ENCODE measurements at places on chromosomes 1 and 21.

GRCh38 chr1:164683235-164683634 is 124.3 kb downstream of the PBX1 start:
- no peak for DNase-seq

GRCh38 chr1:201660931-201661822 is 122.2 kb downstream of the NAV1 start:
- no peak for DNase-seq

DNA sequence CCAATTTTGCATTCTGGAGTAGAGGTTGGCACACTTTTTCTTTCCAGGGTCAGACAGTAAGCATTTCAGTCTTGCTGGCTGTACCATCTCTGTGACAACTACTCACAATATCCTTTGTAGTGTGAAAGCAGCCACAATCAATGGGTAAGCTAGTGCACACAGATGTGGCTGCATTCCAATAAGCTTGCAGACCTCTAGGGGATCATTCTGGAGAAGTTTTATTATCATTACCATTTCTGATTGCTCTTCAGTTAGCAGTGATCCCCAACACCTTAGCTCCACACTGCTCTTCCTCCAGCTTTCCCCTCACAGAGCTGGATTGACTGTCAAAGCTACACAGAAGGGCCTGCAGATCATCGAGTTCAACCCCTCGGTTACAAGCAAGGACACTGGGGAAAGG is 9.1 kb downstream of the RXRG start:
- no peak for DNase-seq

- DNase-seq, result no peak
Observed at GRCh38 chr1:231322880-231323530, 14.6 kb downstream of the EXOC8 start.

DNA sequence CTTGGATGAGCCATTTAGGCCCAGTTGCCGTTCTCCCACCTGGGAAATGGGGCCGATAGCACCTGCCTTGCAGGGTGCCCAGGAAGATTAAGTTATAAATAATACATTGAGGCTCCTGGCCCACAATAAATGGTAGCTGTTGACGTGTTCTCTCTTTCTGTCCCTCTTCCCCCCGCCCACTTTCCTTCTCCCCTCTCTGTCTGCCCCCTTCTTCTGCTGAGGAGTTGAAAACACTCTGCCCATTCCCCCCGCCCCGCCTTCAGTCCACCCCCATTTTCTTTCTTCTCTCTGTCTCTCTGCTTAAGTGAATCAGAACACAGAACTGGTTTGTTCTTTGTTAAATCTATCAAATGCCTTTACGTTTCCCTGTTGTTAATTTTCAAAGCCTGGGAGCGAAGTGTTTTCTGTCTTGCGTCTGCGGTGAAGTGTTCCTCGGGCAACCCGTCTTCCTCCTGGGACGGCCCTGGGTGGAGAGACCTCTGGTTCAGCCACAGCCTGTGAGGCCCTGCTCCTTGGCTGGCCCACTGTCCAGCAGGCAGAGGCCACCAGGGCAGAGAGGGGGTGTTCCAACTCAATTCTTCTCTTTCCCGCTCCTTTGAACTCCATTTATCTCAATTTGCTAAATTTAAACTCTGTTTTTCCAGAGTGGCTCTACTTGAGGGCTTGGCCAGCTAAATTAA is 29.3 kb upstream of the SELENON start:
- DNase-seq, result no peak

GRCh38 chr1:239363930-239364329 is 22.4 kb upstream of the CHRM3 start:
- no peak for DNase-seq

GRCh38 chr1:93977598-93977945 is 68.3 kb upstream of the GCLM start:
- no peak for DNase-seq

- no peak for DNase-seq
Observed at GRCh38 chr1:183303901-183304300, 114.3 kb downstream of the NMNAT2 start.

- DNase-seq, result no peak
Observed at GRCh38 chr1:7315946-7316345, 455.1 kb upstream of the VAMP3 start.

DNA sequence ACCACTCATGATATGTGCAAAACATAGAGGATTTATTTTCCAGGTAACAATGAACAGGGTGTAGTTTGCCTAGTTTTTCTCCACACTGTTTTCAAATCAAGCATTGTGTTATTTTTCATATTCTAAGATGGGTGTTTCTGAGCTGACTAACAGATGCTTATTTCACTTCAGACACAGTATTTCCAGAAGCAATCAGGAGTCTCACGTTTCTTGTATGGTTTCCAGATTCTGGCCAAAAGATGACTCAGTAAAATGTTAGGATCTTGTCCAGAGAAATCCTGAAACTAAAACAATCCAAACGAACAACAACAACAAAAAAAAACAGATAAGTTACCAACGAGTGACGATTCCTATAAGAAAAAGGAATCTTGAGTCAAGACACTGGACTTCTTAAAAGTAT is 5.3 kb downstream of the UTS2 start:
- no peak for DNase-seq

- DNase-seq, result no peak
Observed at GRCh38 chr21:14438211-14438610, 55.3 kb upstream of the HSPA13 start.

GRCh38 chr1:212070720-212071302 is 35.3 kb downstream of the DTL start:
- no peak for DNase-seq

DNA sequence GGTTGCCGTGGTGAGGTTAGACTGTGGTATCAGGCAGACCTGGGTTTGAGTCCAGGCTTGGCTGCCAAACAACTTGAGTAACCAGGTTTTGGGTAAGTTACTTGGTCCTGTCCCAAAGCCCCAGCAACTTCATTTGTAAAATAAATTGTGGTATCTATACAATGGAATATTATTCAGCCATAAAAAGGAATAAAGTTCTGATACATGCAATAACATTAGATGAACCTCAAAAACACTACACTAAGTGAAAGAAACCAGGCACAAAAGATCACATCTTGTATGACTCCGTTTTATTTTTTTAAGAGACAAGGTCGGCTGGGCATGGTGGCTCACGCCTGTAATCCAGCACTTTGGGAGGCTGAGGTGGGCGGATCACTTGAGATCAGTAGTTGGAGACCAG is 16.4 kb upstream of the MIXL1 start:
- no peak for DNase-seq

DNA sequence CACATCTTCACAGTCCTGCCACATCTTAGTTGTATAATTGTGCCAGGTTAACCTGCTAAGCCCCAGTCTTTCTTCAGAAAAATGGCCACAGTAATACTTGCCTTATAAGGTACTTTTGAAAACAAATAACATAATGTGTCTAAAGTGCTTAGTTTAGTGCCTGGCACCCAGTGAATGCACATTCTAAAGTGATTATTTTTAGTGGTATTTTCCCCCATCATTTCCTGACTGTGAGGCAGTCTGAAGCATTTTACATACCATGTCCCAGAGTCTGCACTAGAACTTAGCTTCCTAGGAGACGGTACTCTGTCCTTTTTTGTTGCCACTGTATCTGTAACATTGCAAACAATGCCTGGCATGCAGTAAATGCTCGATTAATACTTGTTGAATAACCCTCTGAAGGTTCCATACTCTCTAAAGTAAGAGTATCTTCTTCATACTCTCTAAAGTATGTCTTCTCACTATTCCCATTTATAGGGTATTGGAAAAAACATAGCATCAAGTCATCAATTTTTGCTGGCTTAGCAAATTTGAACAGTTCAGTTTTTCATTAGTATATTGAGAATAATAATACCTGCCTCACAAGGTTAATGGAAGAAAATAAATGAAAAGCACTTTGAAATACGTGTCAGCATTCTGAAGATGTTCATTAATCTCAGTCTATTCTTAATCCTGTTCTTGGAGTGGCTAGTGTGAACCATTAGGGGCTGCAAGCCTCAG is 43.7 kb downstream of the FMO3 start:
- no peak for DNase-seq

DNA sequence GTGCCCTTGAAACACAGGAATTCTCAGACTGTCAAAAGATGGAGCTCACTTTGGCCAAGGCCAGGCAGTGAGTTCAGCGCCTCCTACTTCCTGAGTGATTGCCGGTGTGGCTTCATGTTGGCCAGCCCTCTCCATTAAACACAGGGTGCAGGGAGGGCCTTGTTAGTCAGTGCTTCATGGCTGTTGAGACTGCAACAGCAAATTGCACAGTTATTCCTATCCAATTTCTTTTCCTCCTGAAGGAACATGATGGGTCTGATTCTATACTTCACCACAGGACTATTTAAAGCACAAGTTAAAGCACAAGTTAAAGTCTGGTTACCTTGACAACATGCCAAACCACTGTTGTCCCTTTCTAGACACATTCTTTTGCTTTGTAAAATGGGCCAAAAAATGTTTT is 156.6 kb downstream of the SIPA1L2 start:
- no peak for DNase-seq

- peak; percentile 9 for DNase-seq
Observed at GRCh38 chr1:228463559-228464455, 23.4 kb upstream of the RNF187 start.

- no peak for DNase-seq
Observed at GRCh38 chr1:109802136-109802900, 38.6 kb upstream of the EPS8L3 start.

DNA sequence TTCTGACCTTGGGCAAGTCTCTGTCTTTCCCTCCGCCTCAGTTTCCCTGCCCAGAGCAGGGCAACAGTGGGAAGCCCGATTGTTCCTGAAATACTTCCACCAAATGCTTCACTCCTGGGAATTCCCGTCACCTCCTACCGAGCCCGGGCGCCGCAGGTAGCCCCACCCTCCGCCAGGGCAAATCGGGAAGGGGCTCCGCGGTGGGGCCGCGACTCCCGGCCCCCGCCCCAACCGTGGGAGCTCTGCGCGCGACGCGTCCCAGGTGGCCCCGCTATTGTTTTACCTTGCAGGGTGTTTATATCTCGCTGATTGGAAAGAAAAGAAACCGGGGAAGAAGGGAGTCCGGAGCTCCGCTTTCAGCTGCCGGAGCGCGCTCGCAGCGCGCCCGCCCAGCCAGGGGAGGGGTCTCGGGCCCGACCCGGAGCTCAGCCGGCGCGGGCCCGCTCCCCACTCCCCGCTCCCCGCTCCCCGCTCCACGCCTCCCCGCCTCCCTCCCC is 407 bp downstream of the IGSF3 start:
- DNase-seq, result peak; percentile 65

DNA sequence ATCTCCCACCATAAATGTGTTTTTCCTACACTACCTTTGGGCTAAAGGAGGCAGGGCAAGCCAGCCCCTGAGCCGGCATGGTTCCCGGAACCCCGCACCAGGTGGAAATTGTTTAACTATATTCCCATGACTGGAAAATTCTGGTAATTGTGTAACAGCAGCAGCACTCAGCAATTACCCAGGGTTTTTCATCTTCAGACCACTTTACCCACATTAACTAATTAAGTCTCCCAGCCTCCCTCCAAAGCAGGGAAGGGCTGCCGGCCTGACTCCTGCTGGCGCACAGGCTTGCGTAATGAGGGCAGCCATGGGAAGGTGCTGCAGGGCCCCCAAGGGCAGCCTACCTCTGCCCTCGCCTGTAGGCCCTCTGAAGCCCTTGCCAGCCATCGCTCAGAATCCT is 140.7 kb upstream of the VAMP3 start:
- DNase-seq, result no peak

DNA sequence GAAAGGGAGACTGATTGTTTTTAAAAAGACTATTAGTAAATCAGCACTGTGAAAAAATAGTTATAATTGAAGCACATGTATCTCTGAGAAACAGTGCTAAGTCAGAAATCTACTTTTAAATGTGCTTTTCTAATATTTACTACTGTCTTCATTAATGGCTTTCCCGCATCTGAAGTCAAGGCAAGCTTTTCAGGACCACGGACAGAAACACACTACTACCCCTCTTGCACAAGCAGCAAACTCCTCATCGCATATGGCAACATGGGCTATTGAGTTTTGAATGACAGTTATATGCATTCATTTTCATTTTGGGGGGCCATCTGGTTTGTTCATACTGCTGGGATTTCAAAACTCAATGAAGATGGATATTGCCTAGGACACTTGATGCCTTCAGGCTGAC is 433.4 kb upstream of the CAMK1G start:
- DNase-seq, result no peak

GRCh38 chr1:69835955-69836354 is 268.2 kb downstream of the LRRC7 start:
- no peak for DNase-seq

DNA sequence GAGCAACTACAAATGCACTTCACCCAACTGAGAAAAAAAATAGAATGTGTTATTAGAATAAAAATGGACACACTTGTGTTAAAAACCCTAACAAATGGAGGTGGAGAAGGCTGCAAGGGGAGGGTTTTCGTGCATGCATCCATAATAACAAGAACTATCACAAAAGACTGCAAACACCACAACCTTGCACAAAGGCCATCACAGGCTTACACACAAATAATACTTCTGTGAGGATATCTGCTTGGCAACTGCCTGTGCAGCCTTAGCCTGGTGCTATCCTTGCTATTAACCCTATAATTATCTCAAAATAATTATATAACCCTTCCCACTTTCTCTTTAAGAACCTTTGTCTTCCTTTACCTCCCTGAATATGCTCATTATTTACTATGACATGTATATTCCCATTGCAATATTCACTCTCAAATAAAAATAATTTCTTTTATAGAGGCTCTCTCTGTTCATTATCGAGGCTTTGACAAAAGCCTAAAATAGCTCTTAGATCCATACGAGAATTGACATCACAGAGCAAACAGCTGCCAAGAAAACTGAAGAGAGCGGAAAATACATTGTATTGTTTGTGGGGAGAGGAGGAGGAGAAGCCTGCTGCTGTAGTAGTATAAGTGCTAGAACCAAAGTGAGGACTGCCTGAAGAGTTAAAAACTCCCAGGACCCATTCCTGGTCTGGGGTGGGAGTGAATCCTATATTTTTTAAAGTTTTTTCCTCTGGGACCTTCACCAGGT is 1768.7 kb downstream of the BRINP3 start:
- DNase-seq, result peak; percentile 55

GRCh38 chr21:46425041-46425440 is 33.6 kb upstream of the DIP2A start:
- DNase-seq, result no peak

- no peak for DNase-seq
Observed at GRCh38 chr1:154326546-154327465, 1.5 kb downstream of the ATP8B2 start.

DNA sequence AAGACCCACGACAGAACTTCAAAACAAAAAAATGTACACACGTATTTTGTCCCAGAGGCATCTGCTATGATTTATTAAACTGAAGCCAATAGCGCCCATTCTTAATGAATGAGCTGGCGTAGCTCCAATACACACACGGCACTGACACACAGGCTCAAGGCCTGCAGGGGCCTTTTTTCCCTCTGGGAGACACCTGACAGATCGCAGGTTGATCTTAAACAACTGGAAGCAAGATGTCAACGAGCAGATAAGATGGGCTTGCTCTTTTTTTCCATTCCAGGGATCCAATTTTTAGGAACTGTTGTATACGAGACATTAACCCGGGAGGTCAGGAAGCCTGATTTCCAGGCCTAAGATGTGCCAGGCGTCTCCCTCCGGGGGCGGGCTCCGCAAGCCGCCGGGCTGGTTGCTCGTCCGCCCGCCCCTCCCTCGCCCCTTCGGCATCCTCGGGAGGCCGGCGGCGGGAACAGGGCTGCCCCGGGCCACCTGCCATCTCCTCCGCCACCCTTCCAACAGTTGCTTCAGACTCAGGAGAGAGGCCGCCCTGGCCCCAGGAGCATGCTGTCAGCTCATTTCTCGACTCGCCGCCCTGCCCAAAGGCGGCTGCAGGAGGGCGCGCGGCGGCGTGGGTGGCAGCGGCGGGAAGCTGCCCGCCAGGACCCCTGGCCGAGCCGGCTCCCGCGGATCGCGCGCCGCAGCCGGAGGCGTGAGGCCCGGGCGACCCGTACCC is 735 bp downstream of the TTC13 start:
- peak; percentile 60 for DNase-seq

- no peak for DNase-seq
Observed at GRCh38 chr1:20511518-20512428, 3.8 kb upstream of the MUL1 start.

Measured in NCI-H345 (cell line).